ENCODE measurements at places on chromosomes 4 and X. TPM values are rescaled to one million over a fixed set of nuclear protein-coding genes. Genes with fewer than 3 reads are reported as not detected.

GLOD5 gene
- 1.1 TPM for total RNA-seq

CITED1 gene
- total RNA-seq = 2.1 TPM

TLR7 gene
- total RNA-seq = 4.7 TPM

OFD1 gene
- 19.7 TPM for total RNA-seq

MAGIX gene
- 16.3 TPM for total RNA-seq

GRCh38 chrX:39944416-39944815, 153.3 kb downstream of the BCOR start:
- H3K36me3 ChIP-seq = no peaks in the 10 kb centered on the region
- DNase-seq = no peak
- H3K27ac ChIP-seq = no peak overlapping the region
- no peak overlapping the region for H3K4me3 ChIP-seq
- no peaks in the 10 kb centered on the region for H3K27me3 ChIP-seq

- H3K4me3 ChIP-seq = no peak overlapping the region
- H3K4me1 ChIP-seq = no peaks in the 10 kb centered on the region
- no peak for DNase-seq
- no peak overlapping the region for H3K27ac ChIP-seq
- no peaks in the 10 kb centered on the region for H3K36me3 ChIP-seq
Observed at GRCh38 chr4:141524116-141524515, 112.3 kb upstream of the IL15 start.

GRCh38 chrX:68832516-68833447, 4.0 kb downstream of the EFNB1 start:
- H3K4me3 ChIP-seq = peak overlapping the region; percentile 82
- H3K4me1 ChIP-seq = no peaks in the 10 kb centered on the region
- no peak overlapping the region for H3K27ac ChIP-seq

DNA sequence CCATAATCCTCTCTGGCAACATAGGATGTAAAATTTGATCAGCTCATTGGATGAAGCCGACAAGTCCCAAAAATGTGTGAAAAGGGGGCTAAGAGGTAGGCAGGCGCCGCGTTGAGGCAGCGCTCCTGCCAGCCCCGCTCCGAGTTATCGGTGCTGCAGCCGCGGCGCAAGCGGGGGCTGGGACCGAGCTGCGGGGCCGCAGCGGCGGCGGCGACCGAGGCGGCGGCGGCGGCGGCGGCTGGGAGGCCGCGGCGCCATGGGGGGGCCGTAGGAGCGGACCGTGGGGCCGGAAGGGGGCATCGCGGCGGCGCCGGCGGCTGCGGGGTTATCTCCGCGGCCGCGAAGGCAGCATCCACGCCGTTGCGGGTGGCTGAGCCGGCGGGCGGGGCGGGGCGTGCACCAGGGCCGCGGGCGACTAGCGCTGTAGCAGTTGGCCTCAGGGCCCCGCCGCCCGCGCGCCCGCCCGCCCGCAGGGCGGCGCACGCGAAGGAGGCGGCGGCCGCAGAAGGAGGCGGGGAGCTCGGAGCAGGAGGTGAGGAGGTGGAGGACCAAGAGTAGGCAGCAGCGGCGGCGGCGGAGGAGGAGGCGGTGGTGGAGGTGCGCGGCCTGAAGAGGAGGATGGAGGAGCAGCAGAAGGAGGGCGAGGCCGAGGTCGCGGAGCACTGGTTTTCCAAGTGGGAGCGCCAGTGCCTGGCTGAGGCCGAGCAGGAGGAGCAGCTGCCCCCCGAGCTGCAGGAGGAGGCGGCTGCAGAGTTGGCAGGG, 126.0 kb upstream of the CXorf66 start:
- H3K4me3 ChIP-seq = peak overlapping the region; percentile 40
- peak; percentile 23 for DNase-seq
- no peaks in the 10 kb centered on the region for H3K36me3 ChIP-seq
- no peak overlapping the region for H3K27ac ChIP-seq

DNA sequence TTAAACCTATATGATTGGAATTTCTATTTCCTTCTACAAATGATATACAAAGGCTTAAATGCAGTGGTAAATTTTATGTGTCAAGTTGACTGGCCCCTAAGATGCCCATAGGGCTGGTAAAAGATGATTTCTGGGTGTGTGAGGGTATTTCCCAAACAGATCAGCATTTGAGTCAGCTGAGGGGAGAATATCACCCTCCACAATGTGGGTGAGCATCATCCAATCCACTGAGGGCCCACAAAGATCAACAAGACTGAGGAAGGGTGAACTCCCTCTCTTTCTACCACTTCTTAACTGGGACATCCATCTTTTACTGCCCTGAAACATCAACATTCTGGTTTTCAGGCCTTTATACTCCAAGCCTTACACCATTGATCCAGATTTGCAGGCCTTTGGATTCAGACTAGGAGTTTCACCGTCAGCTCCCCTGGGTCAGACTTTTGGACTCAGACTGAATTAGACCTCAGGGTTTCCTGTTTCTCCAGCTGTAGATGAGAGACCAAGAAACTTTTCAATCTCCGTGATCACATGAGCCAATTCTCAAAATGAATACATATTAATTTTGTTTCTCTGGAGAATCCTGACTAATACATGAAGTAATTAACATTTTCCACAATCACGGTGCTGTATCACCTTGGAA, 1020.7 kb upstream of the SLIT2 start:
- no peak overlapping the region for H3K4me3 ChIP-seq
- H3K4me1 ChIP-seq = no peaks in the 10 kb centered on the region
- no peaks in the 10 kb centered on the region for H3K36me3 ChIP-seq
- H3K27ac ChIP-seq = no peak overlapping the region
- DNase-seq = no peak

DNA sequence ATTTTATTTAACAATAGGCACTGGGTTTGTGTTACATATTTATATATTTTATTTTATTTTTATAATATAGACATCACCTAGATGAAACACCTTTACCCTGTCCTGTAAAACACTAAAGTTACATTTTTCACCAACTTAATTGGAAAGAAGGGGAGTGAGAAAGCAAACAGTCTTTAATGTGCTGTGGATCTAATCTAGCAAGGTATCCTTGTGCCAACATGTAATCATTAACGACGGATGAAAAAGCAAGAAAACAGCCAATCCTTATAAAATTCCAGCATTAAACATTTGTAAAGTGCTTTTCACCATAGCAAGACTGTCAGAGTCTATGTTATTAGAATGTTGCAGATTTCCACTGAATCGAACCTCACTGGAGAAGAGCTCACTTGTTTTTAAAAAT, 92.7 kb downstream of the HHIP start:
- no peak for DNase-seq
- no peaks in the 10 kb centered on the region for H3K4me1 ChIP-seq
- H3K4me3 ChIP-seq = no peak overlapping the region
- H3K27me3 ChIP-seq = no peaks in the 10 kb centered on the region
- no peak overlapping the region for H3K27ac ChIP-seq

- H3K27ac ChIP-seq = no peak overlapping the region
- no peaks in the 10 kb centered on the region for H3K36me3 ChIP-seq
- no peak for DNase-seq
- H3K4me3 ChIP-seq = no peak overlapping the region
- H3K4me1 ChIP-seq = peaks cover 7% of the 10 kb centered on the region
- H3K27me3 ChIP-seq = no peaks in the 10 kb centered on the region
Observed at GRCh38 chr4:5040856-5041620, 10.2 kb upstream of the STK32B start.

GRCh38 chrX:97850911-97851310, 967.2 kb downstream of the RPA4 start:
- H3K27me3 ChIP-seq = no peaks in the 10 kb centered on the region
- DNase-seq = no peak
- H3K36me3 ChIP-seq = no peaks in the 10 kb centered on the region
- no peaks in the 10 kb centered on the region for H3K4me1 ChIP-seq
- H3K4me3 ChIP-seq = no peak overlapping the region

DNA sequence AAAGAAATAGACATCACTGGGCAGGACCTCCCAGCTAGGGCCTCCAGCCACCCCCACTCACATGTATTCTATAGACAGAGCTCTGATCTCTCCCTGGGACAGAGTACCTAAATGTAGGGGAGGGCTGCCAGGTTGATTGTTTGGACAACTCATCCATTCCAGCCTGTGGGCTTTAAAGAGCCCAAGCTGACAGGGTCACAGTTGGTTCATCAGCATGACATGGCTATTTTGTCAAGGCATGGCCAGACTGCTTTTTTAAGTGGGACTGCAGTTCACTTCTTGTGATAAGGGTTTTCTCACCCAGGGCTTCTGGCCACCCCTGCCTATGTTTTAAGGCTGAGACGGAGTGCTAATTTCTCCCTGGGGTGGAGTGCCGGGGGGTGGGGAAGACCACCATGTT, 63.3 kb downstream of the KLHL4 start:
- no peaks in the 10 kb centered on the region for H3K36me3 ChIP-seq
- H3K4me3 ChIP-seq = no peak overlapping the region
- H3K4me1 ChIP-seq = no peaks in the 10 kb centered on the region
- no peaks in the 10 kb centered on the region for H3K27me3 ChIP-seq
- no peak overlapping the region for H3K27ac ChIP-seq

GRCh38 chr4:54230484-54231418, 1.7 kb downstream of the PDGFRA start:
- peak overlapping the region; percentile 60 for H3K4me3 ChIP-seq
- peak overlapping the region; percentile 78 for H3K27ac ChIP-seq
- peak; percentile 80 for DNase-seq
- H3K27me3 ChIP-seq = peaks cover 68% of the 10 kb centered on the region
- H3K36me3 ChIP-seq = no peaks in the 10 kb centered on the region

GRCh38 chr4:152392079-152392478, 143.8 kb downstream of the FBXW7 start:
- no peaks in the 10 kb centered on the region for H3K36me3 ChIP-seq
- no peak overlapping the region for H3K4me3 ChIP-seq

DNA sequence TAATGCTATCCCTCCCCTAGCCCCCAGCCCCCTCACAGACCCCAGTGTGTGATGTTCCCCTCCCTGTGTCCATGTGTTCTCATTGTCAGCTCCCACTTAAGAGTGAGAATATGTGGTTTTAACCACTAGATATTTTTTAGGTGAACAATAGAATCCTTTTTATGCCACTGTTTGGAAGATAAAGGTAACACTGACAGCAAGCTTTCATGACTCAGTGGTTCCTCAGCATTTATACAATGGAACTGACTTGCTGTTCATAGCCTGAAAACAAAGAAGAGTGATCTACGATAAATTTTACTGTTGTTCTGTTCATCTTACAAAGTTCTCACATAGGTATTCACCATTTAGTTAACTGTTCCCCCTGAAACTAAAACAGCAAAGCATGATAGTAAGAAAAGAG, 147.8 kb downstream of the ARHGAP10 start:
- peaks cover 7% of the 10 kb centered on the region for H3K36me3 ChIP-seq
- no peak for DNase-seq
- H3K27me3 ChIP-seq = no peaks in the 10 kb centered on the region
- no peak overlapping the region for H3K4me3 ChIP-seq
- H3K4me1 ChIP-seq = no peaks in the 10 kb centered on the region
- H3K27ac ChIP-seq = no peak overlapping the region

- DNase-seq = no peak
- H3K36me3 ChIP-seq = no peaks in the 10 kb centered on the region
- no peak overlapping the region for H3K27ac ChIP-seq
Observed at GRCh38 chr4:107261241-107261874, 225.2 kb upstream of the DKK2 start.

DNA sequence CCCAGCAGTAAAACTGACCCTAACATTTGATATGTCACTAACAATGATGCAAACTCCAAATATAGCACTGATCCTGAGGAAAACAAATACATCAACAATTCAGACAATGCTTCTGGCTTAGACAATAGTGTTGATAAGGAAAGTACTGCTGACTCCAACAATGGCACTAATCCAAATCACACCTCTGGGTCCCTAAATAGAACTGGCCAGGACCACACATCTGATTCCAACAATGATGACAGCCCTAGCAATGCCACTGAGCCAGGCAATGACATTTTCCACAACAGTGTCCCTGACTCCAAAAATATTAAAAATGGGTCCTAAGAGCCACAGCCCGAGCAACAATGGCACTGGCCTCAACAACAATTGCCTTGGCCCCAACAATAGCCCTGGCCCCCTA, 243.1 kb upstream of the APOOL start:
- no peaks in the 10 kb centered on the region for H3K27me3 ChIP-seq
- DNase-seq = no peak
- no peak overlapping the region for H3K27ac ChIP-seq
- H3K4me3 ChIP-seq = no peak overlapping the region
- H3K4me1 ChIP-seq = no peaks in the 10 kb centered on the region

GRCh38 chr4:76950052-76950955, 752 bp downstream of the SEPTIN11 start:
- H3K27ac ChIP-seq = peak overlapping the region; percentile 89
- H3K36me3 ChIP-seq = no peaks in the 10 kb centered on the region
- DNase-seq = peak; percentile 34
- H3K4me1 ChIP-seq = peaks cover 30% of the 10 kb centered on the region
- no peaks in the 10 kb centered on the region for H3K27me3 ChIP-seq

- no peak for DNase-seq
- H3K36me3 ChIP-seq = no peaks in the 10 kb centered on the region
- peaks cover 13% of the 10 kb centered on the region for H3K4me1 ChIP-seq
- H3K27me3 ChIP-seq = no peaks in the 10 kb centered on the region
- no peak overlapping the region for H3K4me3 ChIP-seq
Observed at GRCh38 chr4:101279377-101279871, 67.9 kb downstream of the PPP3CA start.

- DNase-seq = no peak
- H3K27me3 ChIP-seq = no peaks in the 10 kb centered on the region
- no peaks in the 10 kb centered on the region for H3K4me1 ChIP-seq
- no peak overlapping the region for H3K27ac ChIP-seq
Observed at GRCh38 chrX:105975382-105975781, 63.1 kb downstream of the SERPINA7 start.

- peaks cover 6% of the 10 kb centered on the region for H3K4me1 ChIP-seq
- H3K27me3 ChIP-seq = no peaks in the 10 kb centered on the region
- no peak for DNase-seq
- no peak overlapping the region for H3K4me3 ChIP-seq
- peak overlapping the region; percentile 48 for H3K27ac ChIP-seq
Observed at GRCh38 chr4:25449270-25449669, 72.2 kb downstream of the ANAPC4 start.

DNA sequence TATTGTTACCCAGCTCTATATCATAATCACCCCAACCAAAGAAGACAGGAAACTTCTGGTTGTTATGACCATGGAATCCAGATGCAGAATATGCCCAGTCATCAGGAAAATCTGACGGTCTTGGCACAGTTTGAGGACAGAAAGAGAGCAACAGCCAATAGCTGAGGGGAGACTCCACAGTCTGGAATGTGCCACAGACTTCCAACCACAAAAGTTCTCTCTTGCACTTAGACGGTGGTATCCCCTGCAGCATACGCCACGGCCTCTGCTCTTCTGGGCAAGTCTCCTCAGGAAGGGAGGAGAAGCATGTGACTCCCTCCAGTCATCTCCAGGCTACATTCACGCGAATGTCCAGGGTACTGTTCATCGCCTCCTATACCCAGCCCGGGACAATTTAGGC, 18.4 kb downstream of the ZNF827 start:
- H3K36me3 ChIP-seq = no peaks in the 10 kb centered on the region
- no peak overlapping the region for H3K4me3 ChIP-seq
- no peak overlapping the region for H3K27ac ChIP-seq
- DNase-seq = no peak
- no peaks in the 10 kb centered on the region for H3K27me3 ChIP-seq

GRCh38 chr4:139177049-139177868, at the start of gene ELF2:
Gene ELF2 (minus strand): TSS chr4:139177218. CDS start chr4:139137701, 39,517 bp downstream.
- peak; percentile 98 for DNase-seq
- H3K4me1 ChIP-seq = peaks cover 22% of the 10 kb centered on the region
- H3K36me3 ChIP-seq = no peaks in the 10 kb centered on the region
- no peaks in the 10 kb centered on the region for H3K27me3 ChIP-seq
- H3K27ac ChIP-seq = peak within 1 kb of the TSS; percentile 99

- H3K4me3 ChIP-seq = no peak overlapping the region
- H3K4me1 ChIP-seq = no peaks in the 10 kb centered on the region
- H3K27me3 ChIP-seq = no peaks in the 10 kb centered on the region
- H3K36me3 ChIP-seq = no peaks in the 10 kb centered on the region
Observed at GRCh38 chr4:19748519-19749479, 502.9 kb upstream of the SLIT2 start.
